ENCODE measurements at places on chromosomes 2 and 18.

DNA sequence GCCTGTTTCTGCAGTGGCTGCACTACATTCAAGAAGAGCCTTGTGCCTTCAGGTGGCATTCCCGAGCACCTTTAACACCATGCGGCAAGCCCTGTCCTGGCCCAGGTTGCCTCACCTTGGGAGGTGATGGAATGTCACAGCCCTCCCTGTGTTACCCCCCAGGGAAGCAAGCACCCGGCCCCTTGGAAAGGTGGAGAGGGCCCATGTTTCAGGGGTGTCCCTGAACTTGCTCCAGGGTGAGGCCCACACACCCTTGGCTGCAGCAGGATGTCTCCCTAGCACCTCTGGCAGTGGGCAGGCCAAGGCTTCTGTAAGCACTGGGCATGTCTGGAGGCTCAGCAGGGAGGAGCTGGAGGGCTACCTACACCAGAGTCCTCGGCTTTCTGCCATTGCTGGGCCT lies 29.3 kb upstream of the ACAA2 start:
- DNase-seq, result no peak

GRCh38 chr2:111617299-111618225 lies 266.4 kb downstream of the ANAPC1 start:
- peak; percentile 71 for DNase-seq

DNA sequence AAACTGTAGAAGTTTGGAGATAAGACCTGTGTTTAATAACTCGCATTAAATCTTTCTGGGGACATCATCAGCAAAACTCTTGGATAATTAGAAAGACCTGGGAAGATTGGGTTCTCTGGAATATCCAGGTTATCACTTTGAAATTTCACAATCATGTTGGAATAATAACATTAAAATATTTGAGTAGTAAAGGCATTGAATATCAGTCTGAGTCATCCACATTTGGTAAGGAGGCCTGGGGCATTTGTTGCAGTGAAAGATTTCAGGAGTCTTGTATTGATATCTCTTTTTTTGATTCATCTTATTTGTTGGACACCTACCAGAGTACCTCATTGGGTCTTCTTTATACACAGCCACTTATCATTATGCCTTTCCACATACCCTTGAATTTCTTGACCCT lies 95.9 kb downstream of the EPB41L5 start:
- DNase-seq, result peak; percentile 24

GRCh38 chr2:375270-375955 lies 87.5 kb upstream of the ALKAL2 start:
- DNase-seq, result no peak

DNA sequence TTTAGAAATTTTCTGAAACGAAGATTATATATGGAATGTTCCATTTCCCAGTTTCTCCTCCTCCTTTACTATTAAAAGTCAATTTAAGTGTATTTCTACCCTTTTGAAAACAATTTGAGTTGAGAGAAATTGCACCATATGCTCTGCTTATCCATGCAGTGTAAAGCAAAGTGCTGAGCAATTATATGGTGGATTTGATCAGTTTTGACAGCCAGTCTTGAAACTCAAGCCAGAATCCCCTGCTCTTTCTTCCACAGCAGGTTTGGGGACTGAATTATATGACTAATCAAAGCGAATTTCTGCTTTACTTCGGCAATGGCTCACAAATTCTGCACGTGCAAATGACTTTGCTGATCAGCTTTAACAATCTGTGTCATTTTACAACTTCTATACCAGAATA lies 1183.6 kb downstream of the LRP1B start:
- no peak for DNase-seq

GRCh38 chr18:5463390-5463789 lies 80.4 kb downstream of the EPB41L3 start:
- DNase-seq, result peak; percentile 55

DNA sequence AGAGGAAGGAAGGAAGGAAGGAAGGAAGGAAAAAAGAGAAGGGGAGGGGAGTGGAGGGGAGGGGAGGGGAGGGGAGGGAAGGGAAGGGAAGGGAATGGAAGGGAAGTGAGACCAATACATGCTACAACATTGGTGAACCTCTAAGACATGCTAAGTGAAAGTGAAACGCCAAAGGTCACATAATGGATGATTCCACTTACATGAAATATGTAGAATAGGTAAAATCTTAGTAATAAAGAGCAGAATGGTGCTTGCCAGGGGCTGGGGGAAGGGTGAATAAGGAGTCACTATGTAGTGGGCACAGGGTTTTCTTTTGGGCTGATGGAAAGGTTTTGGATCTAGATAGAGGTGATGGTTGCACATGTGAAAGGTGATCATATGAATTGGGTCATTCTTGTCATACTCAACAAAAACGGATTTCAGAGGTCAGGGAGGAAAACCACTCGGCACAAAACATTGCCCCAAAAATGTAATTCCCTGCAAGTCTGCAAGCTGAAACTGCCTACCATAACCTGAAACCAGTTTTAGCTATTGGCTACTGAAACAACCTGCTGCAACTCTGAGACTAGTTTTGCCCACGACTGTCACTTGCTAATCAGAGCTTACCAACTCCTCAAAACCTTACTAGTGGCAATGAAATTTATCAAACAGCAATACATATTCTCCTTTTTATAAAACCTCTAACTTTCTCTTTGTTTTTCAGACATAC lies 59.2 kb downstream of the CCDC141 start:
- no peak for DNase-seq

- DNase-seq, result peak; percentile 35
Measured at GRCh38 chr2:119760956-119761275, 1.2 kb downstream of the PTPN4 start.

DNA sequence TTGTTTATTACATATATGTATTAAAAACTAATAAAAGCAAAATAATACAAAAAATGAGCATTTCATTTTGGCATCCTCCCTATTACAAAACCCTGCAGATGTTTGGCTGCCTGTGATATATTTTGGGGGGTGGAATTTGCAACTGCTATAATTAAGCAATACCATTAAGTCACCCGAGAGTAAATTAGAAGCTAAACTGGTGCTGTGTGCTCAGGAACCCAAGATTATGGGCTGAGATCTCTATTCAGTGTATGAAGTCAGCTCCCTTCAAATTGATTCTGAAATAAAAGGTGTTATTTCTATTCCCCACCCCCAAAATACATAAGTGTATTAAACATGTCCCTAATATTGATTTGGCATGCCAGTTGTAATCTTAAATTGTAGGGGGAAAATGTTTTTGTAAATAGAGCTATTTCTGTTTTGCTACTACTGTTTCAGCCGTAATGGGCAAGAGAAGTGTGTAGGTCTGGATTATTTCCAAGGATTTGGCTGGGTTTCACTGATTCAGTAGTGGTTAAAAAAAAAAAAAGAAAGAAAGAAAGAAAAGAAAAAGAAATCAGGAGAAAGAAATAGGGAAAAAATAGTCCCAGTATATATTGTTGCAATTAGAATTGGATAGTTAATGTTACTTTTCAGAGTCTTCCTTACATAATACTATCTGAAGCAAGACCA lies 110.9 kb downstream of the SS18 start:
- DNase-seq, result no peak

- no peak for DNase-seq
Measured at GRCh38 chr2:228669690-228670089, 488.2 kb upstream of the SPHKAP start.

- no peak for DNase-seq
Measured at GRCh38 chr2:221435171-221435570, 136.9 kb downstream of the EPHA4 start.

DNA sequence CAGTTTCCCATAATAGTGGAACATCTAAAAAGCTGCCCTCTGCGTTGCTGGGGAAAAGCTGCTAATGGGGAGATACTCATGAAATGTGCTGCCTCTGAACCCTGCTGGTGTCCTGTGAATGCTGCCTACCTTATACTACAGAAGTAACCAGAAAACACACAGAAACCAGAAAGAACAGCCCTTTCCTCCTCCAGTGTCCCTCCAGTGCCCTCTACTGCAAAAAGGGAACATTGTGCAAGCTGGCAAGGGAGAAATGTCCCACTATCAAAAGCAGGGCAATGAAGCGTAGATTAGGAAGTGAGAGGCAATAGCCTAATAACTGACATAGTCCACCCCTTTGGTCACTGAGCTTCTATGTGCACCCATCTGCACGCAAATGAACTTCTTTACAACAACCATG lies 162.7 kb upstream of the ETAA1 start:
- peak; percentile 29 for DNase-seq

DNA sequence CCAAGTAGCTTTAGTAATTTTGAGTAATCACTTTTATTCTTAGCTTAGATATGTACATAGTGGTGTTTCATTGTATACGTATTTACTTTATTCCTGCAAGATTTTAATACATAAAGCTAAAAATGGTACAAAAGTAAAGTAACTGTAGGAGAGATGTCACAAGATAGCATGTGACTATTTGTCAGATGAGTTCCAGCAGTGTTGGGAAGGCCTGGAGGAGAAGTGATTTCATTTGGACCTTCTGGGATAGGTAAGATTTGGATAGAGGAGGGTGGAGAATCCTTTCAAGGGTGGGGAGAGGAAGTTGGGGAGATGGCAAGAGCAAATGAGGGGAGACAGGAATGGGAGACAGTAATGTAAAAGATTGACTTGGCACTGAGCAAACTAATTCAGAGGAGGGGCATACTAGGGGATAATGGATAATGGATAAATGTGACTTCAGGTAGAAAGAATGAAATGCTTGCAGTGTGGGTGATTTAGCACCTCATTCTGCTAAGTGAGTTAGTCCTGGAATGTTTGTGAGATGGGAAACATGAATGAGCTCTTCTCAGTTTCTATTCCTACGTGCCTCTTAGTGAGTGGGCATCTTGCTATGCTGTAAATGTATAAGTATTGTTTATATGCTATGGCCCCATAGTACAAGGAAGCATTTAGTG lies 10.5 kb downstream of the WDR43 start:
- DNase-seq, result no peak

DNA sequence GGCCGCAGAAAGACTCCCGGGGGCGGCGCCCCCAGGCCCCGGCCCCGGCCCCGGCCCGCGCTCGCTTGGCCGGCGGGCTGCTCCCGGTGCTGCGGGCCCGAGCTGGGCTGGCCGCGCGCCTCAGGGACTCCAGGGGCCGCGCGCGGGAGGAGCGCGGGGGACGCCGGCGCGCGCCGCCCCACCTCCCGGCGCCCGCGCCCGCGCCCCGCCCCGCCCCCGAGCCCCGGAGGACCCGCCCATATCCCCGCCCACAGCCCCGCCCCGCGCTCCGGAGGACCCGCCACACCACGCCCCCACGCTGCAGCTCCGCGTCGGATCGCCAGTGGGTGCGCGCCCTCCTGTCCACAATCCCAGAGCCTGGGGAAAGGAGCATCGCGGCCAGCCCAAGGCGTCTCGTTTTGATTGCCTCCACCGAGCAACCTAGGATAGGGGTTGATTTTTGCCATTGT lies at the start of gene PARD6G:
Gene PARD6G (minus strand): TSS at position 122 of the 449 bp plus-strand sequence. CDS start 166 bp downstream, outside the sequence.
- DNase-seq, result peak; percentile 56

- no peak for DNase-seq
Measured at GRCh38 chr2:106065983-106066820, 127.9 kb downstream of the UXS1 start.

- DNase-seq, result no peak
Measured at GRCh38 chr2:216447293-216447692, 35.0 kb downstream of the SMARCAL1 start.

DNA sequence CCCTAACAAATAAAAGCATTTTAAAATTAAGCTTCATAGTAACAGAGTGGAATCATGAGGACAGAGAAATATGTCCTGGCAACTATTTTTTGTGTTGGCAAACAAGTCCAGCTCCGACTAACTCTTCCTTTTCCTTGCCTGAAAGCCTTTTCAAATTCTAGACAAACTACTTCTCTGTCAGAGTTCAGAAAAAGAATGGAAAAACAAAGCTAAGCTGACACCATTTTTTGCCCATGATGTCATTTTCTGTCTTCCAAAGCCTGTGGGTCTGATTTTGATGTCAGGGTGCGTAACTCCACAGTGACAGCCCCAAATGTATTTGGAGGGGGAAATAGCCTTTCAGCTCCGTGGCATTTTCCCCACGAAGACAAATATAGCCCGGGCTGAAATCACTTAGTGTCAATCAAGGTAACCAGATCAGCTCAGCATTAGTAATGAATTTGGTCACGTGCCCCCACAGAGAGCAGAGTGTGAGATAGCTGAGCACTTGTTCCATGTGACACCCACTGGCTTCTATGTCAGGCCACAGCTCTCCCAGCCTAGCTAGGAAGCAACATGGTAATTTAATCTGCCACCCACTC lies 233.0 kb upstream of the SIX2 start:
- no peak for DNase-seq

- DNase-seq, result peak; percentile 87
Measured at GRCh38 chr2:205865905-205866441, 183.7 kb downstream of the NRP2 start.

- no peak for DNase-seq
Measured at GRCh38 chr2:156099382-156099781, 233.1 kb downstream of the NR4A2 start.

- no peak for DNase-seq
Measured at GRCh38 chr2:171147081-171147480, 13.6 kb downstream of the TLK1 start.

- peak; percentile 62 for DNase-seq
Measured at GRCh38 chr2:8154936-8155335, 526.9 kb upstream of the ID2 start.

GRCh38 chr18:23938043-23938756 lies 76.4 kb upstream of the TTC39C start:
- DNase-seq, result no peak

- peak; percentile 71 for DNase-seq
Measured at GRCh38 chr2:229270551-229271410, at the start of gene PID1. Gene PID1, minus strand, starts transcription at chr2:229271287. Its CDS starts 244 bp downstream, at chr2:229271043.

DNA sequence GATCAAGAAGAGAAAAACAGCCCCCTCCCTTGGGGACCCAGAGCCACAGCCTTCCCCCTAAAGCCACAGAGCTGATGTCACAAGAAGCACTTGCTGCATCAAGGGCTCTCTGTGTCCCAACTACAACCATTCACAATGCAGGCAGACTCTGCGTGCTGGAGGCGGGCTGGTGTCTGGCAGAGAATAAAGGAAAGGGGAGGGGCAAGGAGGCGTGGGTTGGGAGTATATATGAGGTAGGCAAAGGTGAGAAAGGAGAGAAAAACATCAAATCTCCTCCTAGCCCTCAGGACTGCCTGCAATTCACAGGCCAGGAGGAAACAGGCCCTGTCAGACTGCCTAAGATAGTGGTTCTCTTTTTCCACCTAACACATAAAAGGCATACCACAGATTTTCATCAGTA lies 48.8 kb upstream of the IHH start:
- no peak for DNase-seq

All from RPMI7951 (cell line).